ENCODE measurements at places on chromosomes 3 and 15. TPM values are rescaled to one million over a fixed set of nuclear protein-coding genes. Genes with fewer than 3 reads are reported as not detected.

Gene SAMMSON
- polyA plus RNA-seq: 0.08 TPM

Gene SLCO2A1
- polyA plus RNA-seq: 61.7 TPM

Gene C3orf20
- polyA plus RNA-seq: 0.18 TPM

Gene LPP
- polyA plus RNA-seq: 23.3 TPM

Gene HYKK
- polyA plus RNA-seq: 4.3 TPM

Gene HRH1
- polyA plus RNA-seq: 3.5 TPM

Gene ESYT3
- polyA plus RNA-seq: 25.6 TPM

Gene C3orf49
- 0.36 TPM for polyA plus RNA-seq

Gene A4GNT
- 0.63 TPM for polyA plus RNA-seq

Gene LYZL4
- not detected for polyA plus RNA-seq

Gene MGLL
- 20.8 TPM for polyA plus RNA-seq

Gene ZDHHC23
- 6.9 TPM for polyA plus RNA-seq

Gene GUCA1C
- polyA plus RNA-seq: not detected

Gene CYP1A2
- 0.44 TPM for polyA plus RNA-seq

Gene MKRN3
- polyA plus RNA-seq: 0.27 TPM

Gene SYNPR
- 0.25 TPM for polyA plus RNA-seq

Gene PTX3
- polyA plus RNA-seq: 25.5 TPM

Gene CD80
- polyA plus RNA-seq: 3.6 TPM

Gene ATP13A4
- 37.4 TPM for polyA plus RNA-seq

Gene RPL22L1
- polyA plus RNA-seq: 68.5 TPM

Gene FBXW12
- polyA plus RNA-seq: 0.31 TPM

Gene MFGE8
- polyA plus RNA-seq: 149 TPM

Gene SH2D7
- polyA plus RNA-seq: 0.84 TPM

Gene GXYLT2
- 16.9 TPM for polyA plus RNA-seq

Gene FEZF2
- not detected for polyA plus RNA-seq

Gene CTDSPL2
- 43.5 TPM for polyA plus RNA-seq

Gene UTS2B
- 1.2 TPM for polyA plus RNA-seq

Gene SUCNR1
- polyA plus RNA-seq: 0.10 TPM

Gene ALDH1L1
- polyA plus RNA-seq: 1.1 TPM

Gene ATG7
- polyA plus RNA-seq: 20.5 TPM

Gene CRYGS
- polyA plus RNA-seq: 8.6 TPM

Gene TTLL13
- 0.24 TPM for polyA plus RNA-seq

Gene CPN2
- polyA plus RNA-seq: not detected

Gene RETNLB
- not detected for polyA plus RNA-seq

Gene PDCD10
- 56.4 TPM for polyA plus RNA-seq

Gene MKRN2
- polyA plus RNA-seq: 36.9 TPM

Gene PTH1R
- 78.3 TPM for polyA plus RNA-seq

Gene GPR156
- 2.4 TPM for polyA plus RNA-seq
